Stimulated activated CD4-positive, alpha-beta T cell treated with anti-CD3 and anti-CD28 coated beads, Interleukin-1b, Interleukin-23, amount 100 ng/mL, for 1 hour (primary cell): ENCODE measurements at places on chromosomes 11 and 22.

DNA sequence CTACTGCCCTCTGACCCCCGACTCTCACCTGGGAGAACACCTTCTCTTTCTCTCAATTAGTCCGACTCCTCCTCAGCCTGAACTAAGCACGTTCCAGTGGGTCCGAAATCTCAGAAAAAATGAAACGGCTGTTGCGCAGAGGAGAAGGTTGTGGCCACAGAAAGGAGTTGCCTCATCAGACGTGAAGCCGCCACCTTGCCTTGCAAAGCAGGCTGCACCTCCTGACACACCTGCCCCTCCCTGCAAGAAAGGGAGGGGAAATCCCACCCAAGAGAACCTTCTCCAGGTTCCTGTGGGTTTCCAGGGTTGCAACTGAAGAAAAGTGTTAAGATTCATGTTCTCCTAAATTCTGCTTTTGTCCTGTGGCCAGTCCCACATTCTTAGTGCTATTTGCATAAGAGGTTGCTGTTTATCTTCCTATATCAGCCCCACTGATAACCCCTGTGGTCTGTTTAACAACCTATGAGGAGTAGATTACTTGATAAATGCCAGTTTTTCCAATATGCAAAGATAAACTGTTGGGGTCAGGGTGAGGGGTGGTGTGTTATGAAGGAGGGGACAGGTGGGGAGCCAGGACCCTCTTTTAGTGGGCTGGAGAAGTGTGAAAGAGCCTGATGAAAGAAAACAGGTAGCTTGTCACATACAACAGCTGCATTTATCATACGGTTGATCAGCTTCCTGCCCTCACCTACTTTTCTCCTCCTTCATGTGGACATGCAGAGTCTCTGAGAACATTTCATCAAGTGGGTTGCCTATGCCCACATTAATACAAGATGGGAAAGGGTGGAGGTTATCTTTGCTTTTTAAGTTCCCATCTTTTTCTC lies 18.2 kb downstream of the ZBTB16 start:
- DNase-seq, result no peak

DNA sequence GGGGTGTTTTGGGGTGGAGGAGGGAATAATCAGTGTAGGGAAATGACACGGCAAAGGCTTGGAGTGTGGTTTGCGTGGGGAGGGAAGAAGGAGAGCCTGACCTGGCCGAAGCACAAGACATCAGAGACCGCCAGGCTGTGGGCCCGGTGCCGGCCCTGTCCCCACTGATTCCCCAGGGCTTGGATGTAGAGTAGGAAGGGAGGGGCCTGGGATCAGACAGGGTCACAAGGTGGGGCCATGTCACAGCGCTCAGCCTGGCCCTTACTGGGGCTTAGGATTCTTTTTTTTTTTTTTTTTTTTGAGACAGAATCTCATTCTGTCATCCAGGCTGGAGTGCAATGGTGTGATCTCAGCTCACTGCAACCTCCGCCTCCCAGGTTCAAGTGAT lies 9.8 kb downstream of the PICK1 start:
- no peak for DNase-seq

DNA sequence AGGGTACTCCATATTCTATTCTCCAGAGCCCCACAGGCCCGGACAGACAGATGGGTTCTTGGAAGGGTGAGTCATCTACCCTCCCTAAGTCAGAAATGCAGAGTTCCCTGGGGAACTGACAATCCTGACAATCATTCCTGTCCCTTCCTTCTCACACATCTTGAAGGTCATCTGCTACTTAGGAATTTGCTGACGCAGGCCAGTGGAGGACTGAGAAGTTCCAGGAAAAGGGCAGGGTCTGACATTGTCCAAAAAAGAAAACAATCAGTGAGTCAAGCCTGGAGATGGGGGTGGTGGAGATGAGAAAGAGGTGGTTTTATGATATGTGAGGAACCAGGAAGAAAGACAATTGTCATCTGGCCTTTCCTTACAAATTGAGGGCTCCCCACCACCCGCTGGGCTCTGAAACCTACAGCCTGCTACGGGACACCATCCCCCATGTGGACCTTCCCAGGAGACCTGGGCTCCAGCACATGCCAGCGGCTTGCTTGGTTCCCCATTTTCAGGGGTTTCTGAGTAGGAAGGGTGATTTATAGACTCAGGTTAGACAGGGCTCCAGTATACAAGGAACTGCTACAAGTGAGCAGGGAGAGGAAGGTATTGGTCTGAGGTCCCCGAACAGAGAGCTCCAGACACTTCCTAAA lies 12.9 kb downstream of the CD59 start:
- no peak for DNase-seq

GRCh38 chr11:126914166-126914565 lies 86.4 kb downstream of the KIRREL3 start:
- DNase-seq, result no peak

DNA sequence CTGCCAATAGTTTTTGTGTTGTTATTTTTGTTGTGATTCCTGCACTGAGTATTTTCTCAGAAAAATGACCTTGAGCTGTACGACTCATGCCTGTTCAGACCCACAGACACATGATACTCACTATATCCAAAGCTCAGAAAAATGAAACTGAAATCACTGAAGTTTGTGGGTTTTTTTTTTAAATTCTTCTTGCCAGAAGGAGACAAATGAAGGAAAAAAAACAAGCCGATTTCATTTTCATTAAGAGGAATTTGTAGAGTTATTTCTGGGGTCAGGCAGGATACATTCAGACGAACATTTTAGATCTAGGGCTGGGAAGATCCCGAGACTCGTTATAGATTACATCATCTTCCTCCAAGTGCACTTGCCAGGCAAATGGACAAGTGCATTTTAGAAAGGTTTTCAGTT lies 60.4 kb downstream of the BMAL1 start:
- DNase-seq, result no peak

GRCh38 chr22:28207281-28208030 lies 288.4 kb upstream of the PITPNB start:
- DNase-seq, result no peak

GRCh38 chr22:45702981-45703380 lies 31.3 kb downstream of the ATXN10 start:
- DNase-seq, result no peak

- DNase-seq, result no peak
These were observed 13.4 kb downstream of the KDELR3 start for GRCh38 chr22:38481162-38481870.

DNA sequence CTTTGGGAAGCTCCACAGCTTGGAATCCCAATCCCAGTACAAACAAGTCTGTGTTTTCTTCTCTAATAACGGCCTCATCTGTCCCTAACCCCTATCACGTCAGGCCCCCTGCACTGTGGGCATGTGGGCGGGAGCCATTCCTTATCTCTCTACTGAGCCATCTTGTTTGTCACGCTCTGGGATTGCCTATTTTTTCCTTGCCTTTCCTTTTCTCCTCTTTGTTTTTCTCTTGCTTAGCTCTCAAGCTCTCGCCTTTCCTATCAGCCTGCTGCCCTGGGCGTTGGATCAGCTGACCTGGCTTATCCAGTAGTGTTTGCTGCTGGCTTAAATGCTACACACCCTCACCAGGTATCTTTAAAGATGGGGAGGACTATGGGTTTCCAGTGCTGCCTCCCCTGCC lies 35.8 kb downstream of the ARHGAP1 start:
- DNase-seq, result no peak

GRCh38 chr22:25083807-25084200 lies 115.9 kb upstream of the CRYBB3 start:
- no peak for DNase-seq

DNA sequence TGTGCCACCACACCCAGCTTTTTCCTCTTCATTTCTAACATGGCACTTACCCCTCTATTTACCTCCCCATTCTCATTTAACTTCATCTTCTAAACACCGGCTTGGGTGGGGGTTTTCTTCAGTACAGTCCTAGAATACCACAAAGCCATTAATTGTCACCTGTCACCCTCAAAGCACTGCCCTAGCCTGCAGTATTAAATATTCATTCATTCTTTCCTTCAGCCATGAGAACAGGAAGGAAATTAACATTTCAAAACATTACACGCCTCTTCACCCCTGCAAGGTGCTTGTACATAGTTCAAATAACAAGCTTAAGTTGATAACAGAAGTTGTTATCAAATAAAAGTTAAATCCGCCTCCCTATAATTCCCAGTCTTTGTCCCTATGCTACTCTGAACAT lies 10.7 kb upstream of the VPS37C start:
- no peak for DNase-seq
